ENCODE measurements at places on chromosomes 5 and 9.

- no peak for DNase-seq
Observed at GRCh38 chr5:150175536-150175935, 9.0 kb downstream of the CDX1 start.

GRCh38 chr9:112569186-112569585, 82.6 kb downstream of the KIAA1958 start:
- DNase-seq, result no peak

DNA sequence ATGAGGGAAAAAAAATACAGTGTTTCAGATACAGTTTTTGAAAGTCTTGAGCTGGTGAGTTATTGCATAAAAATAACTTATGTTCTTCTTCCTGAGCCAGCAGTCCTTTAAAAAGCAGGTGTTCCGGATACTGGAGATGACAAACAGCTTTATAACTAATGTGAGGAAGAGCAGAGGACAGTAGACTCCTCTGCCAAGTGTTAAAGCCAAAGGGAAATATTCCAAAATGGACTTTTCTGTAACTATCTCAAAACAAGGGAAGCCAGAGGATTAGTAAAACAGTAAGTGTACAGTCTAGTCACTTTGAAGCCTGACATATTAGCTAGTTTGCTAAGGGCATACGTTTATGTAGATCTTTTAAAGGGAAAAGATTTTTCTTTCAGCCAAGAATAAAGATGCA, 11.0 kb upstream of the SNCAIP start:
- DNase-seq, result no peak

- DNase-seq, result peak; percentile 39
Observed at GRCh38 chr5:14870337-14871213, 1.0 kb downstream of the ANKH start.

GRCh38 chr9:75071530-75072122, 16.3 kb downstream of the NMRK1 start:
- no peak for DNase-seq

GRCh38 chr9:37925786-37926736, 22.1 kb upstream of the SLC25A51 start:
- DNase-seq, result no peak

DNA sequence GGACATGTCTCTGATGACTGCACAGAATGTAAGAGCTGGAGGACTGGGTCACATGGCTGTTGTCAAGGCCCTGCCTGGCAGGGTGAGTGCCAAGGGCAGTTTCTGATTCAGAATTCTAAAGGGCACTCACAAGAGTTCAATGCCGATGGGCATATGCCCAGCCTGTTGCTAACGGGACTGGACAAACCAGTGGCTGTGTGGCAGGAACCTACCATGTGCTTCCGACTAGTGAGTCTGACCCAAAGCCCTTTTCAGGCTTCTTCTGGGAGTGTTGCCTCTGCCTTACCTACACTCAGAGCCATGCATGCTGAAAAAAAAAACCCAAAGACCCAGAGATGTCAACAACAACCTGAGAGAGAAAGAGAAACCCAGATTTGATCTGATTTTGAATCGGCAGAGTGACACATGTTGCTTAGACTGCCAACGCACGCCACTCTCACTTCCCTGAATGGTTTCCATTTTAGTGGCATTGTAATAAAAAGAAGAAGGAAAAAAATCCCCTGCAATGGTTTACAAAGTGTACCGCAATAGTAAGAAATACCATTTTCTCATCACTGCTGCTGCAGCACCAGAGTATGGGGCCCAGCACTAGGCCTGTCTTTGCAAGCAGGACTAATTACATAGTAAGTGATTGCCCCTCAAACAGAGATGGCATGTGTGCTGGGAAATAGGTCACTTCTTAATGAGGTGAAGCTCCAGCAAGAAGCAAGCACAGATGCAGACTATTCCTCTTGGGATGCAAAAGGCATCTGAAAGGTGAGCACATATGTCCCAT, 194.3 kb downstream of the PALM2AKAP2 start:
- no peak for DNase-seq

DNA sequence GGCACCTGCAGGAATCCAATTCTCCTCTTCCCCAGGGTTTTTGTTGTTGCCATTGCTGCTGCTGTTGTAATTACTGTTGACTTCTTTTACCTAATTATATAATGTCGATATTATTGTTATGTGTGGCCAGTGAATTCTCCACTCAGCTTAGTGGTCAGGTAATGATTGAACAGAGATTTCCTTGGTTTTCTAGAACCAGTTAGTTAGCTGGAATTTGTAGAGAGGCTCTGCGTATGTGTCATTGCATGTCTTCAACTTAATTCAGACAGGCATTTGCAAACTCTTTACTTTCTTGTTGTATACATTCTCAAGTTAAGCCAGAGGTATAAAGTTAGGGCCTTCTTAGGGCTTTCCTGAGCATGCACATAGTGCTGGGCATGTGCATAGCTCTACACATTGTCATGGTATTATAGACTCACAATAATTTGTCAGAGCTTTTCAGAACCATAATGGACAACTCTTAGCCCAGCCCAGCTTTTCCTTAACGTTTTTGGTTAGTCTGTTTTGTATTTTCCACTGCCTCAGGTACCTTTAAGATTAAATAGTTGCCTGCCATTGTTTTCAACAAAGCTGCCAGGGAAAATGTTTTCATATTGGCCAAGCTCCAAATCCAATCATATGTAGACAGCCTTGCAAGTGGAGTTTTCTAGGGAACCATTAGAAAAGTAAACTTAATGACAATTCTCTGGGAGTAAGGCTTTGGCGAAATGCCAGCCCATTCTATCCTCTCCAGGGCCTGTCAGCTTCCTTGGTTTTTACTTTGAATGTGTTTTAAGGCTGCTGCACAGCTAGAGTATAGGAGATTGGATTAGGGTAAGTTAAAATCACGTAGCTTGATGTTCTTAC, 68.1 kb downstream of the UBE2R2 start:
- no peak for DNase-seq

GRCh38 chr5:25614466-25614865, 969.7 kb upstream of the CDH10 start:
- no peak for DNase-seq

DNA sequence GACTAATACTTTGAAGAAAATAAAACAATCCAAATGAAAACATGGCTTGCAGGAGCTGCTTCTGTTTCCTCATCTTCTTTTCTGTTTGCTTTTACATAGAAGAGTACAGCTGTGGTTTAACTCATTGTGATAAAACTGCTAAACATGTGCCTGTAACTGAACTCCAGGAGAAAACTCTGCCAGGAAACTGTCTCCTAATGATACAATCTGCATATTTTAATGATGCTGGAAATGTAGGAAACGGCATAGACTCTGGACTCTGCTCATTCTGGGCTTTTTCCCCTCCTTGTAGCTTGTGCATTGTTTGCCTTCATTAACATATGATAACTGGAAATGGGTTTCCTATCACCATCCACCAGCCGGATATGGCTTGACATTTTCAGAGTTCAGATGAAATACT, 813.3 kb upstream of the WWC1 start:
- DNase-seq, result no peak

GRCh38 chr9:12681620-12682019, 11.6 kb upstream of the TYRP1 start:
- DNase-seq, result no peak

DNA sequence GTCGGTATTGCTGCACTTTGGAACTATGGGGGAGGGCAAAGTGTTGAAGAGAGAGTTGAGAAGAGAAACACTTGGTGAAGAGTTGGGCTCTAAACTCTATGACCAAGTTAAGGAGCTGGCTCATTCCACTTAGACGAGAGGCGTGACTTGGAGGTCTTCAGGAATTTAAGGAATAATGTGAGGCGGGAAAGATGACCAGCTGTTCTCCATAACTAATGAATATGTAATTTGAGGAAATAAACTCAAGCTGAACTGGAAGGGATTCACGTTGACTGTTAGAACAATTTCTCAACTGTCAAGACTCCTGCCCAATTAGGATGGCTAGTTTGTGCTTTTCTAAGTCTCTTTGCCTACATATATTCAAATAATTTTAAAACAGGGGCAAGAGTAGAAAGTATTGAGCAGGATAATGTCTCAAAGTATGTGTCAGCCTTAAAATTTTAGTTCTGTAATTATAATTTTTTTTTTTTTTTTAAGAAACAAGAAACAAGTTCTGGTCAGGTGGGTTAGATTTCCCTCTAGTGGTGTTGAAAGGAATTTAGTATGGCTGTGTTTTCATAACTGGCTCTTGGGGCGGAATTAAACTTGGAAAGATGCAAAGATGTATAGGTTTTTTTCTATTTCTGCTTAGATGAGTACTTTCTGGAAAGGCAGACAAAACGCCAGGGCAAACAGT, 33.4 kb downstream of the TMEM252 start:
- DNase-seq, result no peak

DNA sequence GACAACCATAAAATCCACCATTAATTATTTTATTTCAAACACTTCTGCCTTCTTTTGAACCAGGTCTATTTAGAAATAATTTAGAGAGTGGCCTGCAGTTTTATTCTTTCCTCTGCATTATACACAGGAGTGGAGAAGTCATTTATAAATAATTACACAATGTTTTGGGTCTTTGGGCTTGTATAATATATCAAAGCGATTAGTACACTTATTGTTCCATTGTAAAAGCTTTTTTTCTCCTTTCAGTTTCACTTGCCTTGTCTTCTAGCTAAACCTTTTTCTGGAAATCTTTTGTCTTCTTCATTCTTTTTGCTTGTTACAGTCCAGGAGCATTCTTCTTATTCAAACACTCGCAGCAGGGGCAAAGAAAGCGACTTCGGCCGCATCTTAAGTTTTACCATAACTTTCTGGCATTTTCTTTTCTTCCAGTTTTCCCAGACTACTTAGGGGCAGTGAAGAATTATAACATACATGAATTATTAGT, 7.3 kb upstream of the NEUROG1 start:
- DNase-seq, result no peak

DNA sequence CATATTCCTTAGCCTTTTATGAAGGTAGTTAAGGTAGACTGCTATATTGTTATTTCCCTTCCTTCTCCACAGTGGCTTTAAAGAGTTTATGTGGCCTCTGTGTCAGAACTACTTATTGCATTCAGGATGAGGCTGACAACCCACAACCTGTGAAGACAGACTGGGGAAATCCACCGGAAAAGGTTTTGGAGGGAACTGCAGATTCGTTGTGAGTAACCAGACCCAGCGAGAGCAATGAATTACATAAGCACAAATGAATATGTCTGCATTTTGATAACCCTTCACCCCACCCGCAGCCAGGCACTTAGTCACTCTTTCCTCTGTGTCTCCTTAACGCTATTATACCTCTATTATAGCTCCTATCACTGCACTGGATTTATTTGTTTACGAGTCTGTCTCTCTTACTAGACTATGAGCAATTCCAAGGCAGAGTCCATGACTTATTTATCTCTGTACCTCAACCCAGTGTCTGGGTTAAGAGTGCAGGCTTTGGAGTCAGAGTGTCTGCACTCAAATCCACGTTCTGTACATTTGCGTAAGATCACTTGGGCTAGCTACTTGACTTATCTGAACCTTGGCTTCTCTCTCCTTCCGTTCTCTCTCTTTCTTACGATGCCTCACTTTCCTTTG, 19.2 kb downstream of the KCTD16 start:
- DNase-seq, result peak; percentile 45

GRCh38 chr9:121562301-121562700, 62.7 kb upstream of the GGTA1 start:
- no peak for DNase-seq

GRCh38 chr5:73759771-73760170, 133.8 kb downstream of the ARHGEF28 start:
- DNase-seq, result no peak

- DNase-seq, result no peak
Observed at GRCh38 chr5:134902071-134902801, 2.7 kb upstream of the PCBD2 start.

DNA sequence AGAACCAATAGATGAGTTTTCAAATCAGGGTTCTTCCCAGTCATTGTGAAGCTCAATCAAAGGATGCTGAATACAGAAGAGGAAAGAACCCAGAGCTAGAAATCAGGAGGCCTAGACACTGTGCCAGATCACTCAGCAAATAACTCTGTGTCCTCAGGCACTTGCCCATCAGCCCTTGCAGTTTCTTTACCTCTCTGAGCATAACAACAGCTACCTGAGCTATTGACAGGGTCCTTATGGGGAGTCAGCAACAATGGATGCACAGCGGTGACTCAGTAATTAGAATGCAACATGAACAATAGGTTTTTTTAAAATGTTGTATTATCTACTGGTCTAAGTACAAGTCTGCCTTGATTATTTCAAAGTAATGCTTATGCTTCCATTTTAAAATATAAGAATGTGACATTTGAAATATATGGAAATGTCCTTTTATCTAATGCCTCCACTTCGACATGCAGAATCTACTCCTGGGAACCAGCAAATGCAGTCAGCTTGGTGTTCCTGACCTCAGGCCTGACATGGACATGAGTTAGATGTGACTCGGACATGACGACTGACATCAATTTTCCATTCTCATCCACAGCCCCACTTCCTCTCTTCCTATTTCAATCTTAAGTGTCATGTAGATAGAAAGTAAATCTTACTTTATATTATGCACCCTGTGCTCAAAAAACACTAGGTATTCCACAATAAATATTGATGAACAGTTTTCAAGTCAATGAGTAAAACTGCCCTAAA, 155.0 kb downstream of the TLE1 start:
- no peak for DNase-seq

DNA sequence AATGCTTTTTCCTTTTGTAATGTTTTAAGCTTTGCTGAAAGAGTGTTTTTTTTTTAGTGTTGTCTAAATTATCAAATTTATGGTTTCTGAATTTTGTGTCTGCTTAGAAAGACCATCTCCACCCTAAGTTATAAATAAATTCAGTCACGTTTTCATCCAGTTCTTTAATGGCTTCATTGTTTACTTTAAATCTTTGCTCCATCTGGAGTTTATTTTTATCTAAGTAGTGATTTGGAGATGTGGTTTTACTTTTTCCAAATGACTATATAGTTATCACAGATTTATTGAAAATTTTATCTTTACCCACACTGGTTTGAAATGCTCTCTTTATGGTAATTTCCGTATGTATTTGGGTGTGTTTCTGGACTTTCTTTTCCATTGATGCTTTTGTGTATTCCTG, 577.2 kb upstream of the ZNF608 start:
- DNase-seq, result no peak

- DNase-seq, result no peak
Observed at GRCh38 chr5:63811286-63811685, 151.0 kb downstream of the HTR1A start.

DNA sequence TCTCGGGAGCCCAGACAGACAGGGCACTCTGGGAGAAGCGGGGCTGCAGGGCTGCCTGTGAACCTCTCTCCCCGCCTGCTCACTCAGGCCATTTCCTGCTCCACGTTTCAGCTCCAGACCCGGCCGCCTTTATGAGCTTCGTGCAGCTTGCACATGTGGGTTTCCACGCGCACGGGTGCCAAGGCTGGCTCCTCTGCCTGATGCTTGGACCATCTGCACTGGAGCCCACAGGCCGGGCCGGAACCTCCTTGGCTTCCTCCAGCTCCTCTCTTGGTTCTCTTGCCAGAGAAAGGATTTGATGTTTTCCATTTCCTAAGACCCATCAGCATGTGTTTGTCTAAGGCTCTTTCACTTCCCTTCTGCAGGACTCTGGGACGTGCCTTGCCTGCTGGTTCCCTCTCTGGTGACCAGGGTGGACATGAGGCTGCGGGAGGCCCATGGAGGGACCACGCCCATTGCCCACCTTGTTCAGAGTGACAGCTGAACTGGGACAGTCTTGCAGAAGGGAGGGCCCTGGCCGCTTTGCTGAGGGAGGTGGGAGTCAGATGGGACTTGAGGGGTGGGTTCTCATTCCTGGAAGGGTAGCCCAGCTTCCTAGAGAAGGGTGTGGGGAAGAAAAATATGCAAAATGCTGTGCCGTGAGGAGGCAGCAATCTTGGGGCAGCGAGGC, 23.3 kb upstream of the COL5A1 start:
- no peak for DNase-seq

Measured in effector CD8-positive, alpha-beta T cell (primary cell).